ENCODE measurements at places on chromosomes 2 and 18.
A peak's percentile ranks its signal among the peaks of the same experiment; 100 is the strongest.

DNA sequence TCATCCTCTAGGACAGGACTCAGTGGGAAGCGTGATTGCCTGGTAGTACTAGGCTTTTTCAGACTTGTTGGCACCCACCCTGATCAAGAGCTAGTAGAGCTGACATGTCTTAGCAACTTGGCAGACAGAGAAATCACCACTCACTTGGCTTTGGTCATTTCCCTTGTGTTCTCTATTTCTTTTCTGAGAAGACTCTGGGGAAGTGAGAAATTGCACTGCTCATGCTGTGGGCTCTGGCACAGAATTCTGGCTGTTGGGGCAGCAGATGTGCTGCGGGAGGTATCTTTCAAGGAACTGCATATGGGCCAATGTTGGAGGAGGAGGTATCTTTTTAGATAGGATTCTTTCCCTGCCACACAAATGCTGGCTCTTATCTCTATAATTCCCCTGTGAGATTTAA is 529.1 kb upstream of the MEX3C start:
- no peak for DNase-seq

DNA sequence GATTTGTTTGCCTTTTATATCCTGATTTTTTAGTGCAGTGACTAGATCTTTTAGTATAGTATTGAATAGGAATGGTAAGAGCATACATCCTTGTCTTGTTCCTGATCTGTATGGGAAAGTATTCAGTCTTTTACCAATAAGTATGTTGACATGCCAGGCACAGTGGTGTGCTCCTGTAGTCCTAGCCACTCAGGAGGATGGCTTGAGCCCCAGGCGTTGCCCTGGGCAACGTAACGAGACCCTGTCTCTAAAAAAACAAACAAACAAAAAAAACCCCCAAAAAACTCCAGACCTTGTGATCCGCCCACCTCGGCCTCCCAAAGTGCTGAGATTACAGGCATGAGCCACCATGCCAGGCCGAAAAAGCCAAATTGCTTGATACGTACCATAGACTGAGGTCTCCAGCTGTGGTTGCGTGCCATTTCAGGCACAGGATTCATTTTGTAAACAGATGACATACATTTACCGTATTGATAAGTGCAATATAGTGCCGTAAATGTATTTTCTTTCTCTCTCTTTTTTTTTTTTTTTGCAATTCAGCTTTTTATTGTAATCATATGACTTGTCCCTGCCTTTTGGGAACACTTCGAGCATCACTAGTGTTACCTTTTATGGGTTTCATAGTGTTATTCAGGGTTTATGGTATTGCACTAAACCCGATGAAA is 18.5 kb downstream of the BIRC6 start:
- DNase-seq = no peak

DNA sequence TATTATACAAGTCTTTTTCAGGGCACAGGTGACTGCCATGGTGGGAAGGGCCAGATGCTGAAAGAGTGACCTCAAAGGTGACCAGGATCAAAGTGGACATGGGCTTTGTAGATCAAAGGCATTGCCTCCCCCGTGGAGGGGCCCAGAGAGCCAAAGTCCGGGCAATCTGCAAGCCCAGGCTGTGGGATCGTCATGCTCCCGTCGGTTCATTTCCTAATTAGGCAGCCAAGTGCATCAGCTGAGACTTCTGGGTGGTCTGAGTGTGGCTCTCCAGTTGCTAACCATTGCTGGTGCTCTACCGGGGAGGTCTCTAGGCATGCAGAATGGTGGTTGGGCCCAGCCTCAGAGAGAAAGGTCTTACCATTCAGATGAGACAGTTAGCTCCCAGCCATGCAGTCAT is 61.6 kb downstream of the TRIB2 start:
- no peak for DNase-seq

- DNase-seq = no peak
Observed at GRCh38 chr2:223947711-223948205, 2.6 kb upstream of the WDFY1 start.

DNA sequence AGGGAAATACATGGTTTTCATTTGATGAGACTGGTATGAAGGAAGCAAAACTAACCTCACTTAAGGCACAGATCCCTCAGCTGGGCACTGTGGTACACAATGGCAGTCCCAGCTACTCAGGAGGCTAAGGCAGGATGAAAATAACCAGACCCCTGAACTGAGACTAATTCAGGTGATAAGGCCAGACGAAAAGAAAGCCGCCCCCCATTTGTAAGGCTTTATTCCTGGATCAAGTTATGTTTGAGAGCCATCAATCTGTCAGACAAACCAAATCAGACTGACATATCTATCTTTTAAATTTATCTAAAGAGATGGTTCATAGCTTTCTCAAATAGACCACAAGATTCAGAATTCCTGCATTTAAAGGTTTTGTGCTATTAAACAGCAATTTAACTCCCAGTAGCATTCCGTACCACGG is 4.1 kb downstream of the SRSF7 start:
- DNase-seq = peak; percentile 35

DNA sequence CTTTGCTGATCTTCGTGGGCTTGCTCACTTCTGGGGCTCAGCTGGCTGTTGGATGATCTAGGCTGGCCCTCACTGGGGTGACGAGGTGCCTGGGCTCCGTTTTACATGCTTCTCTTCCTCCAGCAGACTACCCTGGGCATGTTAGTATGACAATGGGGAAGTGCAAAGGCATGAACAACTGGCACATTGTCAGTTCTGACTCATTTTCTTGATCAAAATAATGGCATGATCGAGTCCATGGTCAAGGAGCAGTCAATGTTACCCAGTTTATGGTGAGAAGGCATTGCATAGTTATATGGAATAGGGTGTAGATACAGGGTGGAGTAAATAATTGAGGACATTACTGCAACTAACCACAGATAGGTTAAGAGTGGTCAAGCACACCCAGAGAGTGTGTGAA is 10.0 kb upstream of the UPP2 start:
- no peak for DNase-seq

GRCh38 chr2:37769551-37769950 is 98.1 kb upstream of the CDC42EP3 start:
- no peak for DNase-seq

DNA sequence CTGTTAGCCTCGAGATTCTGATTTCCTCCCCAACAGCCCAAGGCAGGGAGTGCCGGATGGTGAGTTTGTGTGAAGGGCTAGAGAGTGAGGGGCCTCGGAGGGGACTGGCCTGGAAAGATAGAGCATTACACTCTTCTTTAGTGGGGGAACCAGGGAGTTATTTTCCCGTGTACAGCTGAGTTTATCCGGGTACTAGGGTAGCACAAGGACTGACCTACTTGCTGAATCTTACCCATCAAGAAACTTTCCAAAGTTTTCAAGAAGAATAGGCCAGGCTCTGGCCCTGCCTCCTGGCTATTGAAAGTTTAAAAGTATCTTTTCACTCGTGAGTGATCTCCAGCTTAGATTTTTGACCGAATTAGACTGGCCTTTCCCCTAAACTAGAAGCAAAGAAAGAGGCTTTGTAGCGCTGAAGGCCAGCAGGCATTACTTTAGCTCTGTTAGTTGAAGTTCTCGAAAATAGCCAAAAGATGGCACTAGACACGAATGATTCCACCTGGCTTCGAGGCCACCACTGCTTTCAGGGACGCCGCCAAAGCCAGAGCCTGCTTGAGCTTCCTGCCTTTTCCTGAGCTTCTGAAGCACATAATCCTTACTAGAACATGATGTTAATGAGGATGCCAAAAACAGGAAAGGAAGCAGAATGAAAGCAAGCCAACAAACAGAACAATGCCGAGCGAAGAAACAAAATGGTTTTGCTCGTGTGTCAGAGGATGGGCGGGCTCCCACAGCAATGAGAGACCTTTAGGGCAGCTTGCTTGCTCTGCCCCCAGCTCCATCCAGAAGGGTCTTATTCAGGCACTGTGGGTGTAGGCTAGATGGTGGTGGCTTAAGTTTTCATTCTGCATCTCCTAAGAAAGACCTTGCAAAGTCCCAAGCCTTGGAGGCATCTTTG is 55.8 kb downstream of the TSN start:
- peak; percentile 43 for DNase-seq

- peak; percentile 37 for DNase-seq
Observed at GRCh38 chr2:150387586-150388288, 99.7 kb downstream of the RND3 start.

- DNase-seq = peak; percentile 74
Observed at GRCh38 chr2:11342551-11343367, 1.7 kb downstream of the ROCK2 start.

GRCh38 chr2:9291866-9292265 is 85.3 kb downstream of the ASAP2 start:
- DNase-seq = no peak

DNA sequence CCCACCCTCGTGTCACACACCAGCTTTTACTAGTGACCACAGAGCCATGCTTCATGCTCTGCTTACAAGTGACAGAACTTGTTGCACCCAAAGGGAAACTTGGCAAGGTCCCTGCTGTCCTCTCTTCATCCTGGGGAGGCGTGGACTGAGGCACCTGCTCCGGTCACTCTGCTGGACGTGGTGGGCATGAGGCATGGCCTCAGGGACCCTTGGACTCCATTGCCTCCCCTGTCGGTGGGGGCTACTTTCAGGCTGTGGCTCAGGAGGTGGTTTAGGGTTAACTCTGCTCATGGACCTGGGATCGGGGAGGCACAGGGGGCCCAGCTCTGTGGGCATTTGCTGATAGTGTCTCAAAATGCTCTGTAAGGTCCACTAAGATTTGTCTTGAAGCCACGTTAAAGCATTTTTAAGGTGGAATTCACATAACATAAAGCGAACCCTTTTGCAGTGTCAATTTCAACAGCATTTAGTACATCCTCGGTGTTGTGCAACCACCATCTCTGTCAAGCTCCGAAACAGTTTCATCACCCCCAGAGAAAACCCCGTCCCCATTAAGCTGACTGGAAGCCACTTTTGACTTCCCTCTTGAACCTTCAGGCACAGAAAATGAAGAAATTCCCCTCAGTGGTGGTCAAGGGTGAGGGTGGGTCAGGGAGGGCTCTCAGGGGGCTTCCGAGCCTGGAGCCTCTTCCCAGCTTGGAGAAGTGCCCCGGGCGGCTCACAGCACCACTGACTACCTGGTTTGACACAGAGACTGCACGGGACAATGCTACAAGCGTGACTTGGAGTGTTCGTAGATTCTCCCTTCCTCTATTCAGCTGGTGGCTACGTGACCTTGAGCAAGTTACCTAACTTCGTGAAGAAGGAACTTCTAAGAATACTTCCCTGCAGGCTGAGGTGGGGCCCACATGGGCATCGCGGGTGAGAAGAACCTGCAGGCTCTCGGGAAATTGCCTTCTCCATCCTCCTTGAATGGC is 100.0 kb upstream of the HDAC4 start:
- no peak for DNase-seq

DNA sequence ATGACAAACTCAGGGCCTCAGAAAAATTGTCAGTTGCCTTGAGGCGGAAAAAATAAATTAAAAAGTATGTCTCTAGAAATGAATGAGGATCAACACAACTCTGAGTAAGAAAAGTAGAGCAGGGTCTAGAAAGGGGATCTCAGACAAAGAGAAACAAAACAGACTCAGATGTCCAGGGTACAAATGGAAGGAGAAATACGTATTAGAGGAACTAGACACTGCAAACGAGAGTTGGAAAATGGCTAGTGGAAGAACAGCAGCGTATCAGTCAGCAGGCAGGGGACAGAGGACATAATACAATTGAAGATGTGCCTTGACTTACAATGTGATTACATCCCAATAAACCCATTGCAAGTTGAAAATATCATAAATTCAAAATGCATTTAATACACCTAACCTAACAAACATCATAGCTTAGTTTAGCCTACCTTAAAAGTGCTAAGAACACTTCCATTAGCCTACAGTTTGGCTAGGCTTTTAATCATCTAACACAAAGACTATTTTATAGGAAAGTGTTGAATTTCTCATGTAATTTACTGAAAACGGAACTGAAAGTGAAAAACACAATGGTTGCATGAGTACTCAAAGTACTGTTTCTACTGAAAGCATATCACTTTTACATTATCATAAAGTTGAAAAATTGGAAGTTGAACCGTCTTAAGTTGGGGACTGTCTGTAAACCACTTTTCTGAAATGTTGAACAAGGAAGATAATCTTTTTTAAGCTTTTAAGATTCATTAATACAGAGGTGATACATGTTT is 182.8 kb downstream of the NBAS start:
- DNase-seq = no peak

All from amniotic epithelial cell (primary cell).